ENCODE measurements at places on chromosomes 2 and 18.

DNA sequence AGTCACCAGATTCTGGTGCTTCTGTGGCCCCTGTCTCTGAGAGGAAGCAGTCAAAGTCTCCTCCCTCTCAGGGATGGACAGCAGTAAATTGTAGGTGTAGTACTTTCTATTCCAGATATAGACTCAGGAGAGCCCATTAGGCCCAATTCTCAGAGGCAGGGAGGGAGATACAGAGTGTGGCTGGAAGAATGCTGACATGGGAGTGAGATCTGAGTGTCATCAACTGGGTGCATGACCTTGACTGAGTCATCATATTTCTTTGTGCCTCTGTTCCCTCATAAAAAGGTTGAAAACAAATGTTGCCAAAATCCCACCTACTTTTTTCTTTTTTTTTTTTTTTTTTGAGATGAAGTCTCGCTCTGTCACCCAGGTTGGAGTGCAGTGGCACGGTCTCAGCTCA is 506.1 kb downstream of the BCL11A start:
- DNase-seq = no peak

GRCh38 chr2:55860832-55861231 is 62.8 kb downstream of the EFEMP1 start:
- no peak for DNase-seq

DNA sequence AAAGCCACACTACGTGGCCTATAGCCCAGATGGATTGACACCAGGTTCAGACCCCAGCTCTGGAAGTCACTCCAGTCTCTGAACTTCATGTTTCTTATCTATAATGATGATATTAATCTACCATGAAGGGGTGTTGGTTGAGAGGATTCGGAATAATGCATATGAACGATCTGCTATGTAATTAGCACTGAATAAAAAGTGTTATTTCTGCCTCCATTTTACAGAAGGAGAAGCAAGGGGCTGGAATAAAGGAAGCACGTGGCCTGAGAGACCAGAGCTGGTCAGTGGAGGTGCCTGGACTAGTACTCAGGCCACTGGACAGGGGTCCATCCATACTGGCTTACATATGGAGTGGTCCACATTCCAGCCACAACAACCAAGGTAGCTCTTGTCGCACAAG is 166.5 kb upstream of the MYCN start:
- no peak for DNase-seq

DNA sequence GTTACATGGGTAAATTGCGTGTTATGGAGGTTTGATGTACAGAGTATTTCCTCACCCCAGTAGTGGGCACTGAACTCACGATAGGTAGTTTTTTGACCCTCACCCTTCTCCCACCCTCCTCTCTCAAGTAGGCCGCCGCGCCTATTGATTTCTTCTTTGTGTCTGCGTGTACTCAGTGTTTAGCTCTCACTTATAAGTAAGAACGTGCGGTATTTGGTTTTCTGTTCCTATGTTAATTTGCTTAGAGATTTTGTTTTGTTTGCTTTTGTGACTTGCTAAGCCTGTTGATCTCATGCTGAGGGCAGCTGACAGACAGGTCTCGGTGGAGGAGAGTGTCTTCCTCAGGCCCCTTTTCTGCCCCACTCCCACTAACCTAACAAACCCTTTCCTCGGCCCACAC is 36.2 kb downstream of the ACOXL start:
- DNase-seq = no peak

DNA sequence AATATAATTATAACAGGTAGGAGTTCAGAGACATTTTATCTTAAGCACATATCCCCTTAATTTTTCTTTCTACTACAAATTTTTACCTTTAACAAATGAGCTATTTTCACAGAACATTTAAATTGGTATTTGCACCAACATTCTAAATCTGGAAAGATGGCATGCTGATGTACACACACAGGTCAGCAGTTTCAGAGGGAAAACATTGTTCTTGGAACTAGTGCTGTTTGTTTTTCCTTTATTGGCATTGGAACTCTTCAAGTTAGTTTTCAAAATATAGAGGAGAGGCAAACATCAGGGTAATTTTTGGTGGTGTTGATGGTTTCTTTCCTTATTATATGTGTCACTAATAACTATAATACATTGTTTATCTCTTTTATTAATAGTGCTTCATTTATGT is 155.3 kb downstream of the PHLPP1 start:
- no peak for DNase-seq

- no peak for DNase-seq
Observed at GRCh38 chr2:70688427-70688826, 79.6 kb downstream of the ADD2 start.

Data from activated T-cell treated with anti-CD3 and anti-CD28 coated beads for 1 hour (primary cell).